ENCODE measurements at places on chromosomes 6 and 20. TPM values are rescaled to one million over a fixed set of nuclear protein-coding genes. Genes with fewer than 3 reads are reported as not detected.

- H3K27ac ChIP-seq = no peak overlapping the region
- no peak overlapping the region for H3K4me3 ChIP-seq
- H3K4me1 ChIP-seq = no peaks in the 10 kb centered on the region
Measured at GRCh38 chr6:101992286-101992685, 598.8 kb downstream of the GRIK2 start.

DNA sequence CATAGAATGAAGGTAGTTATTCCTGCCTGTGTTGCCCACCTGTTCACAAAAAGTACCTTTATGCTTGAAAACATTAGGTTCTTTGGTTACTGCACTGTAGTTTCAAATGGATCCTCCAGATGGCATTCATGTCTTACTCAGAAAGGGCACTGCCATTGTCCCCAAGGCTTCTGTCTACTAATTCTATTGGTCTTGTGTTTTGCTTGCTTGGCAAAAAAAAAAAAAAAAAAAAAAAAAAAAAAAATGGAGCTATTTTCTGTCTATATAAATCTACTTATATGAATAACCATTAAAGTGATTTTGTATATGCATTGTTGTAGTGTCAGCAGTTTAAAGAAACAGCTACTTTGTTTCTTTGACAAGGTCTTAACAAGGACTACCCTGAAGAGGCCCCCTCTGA lies 12.7 kb upstream of the EFHC1 start:
- H3K4me3 ChIP-seq = no peak overlapping the region
- peaks cover 5% of the 10 kb centered on the region for H3K36me3 ChIP-seq
- H3K27ac ChIP-seq = no peak overlapping the region
- no peak for DNase-seq

ARHGAP40 gene
- total RNA-seq = not detected

SYNGAP1 gene
- total RNA-seq = 37.1 TPM

C6orf15 gene
- not detected for total RNA-seq

DNA sequence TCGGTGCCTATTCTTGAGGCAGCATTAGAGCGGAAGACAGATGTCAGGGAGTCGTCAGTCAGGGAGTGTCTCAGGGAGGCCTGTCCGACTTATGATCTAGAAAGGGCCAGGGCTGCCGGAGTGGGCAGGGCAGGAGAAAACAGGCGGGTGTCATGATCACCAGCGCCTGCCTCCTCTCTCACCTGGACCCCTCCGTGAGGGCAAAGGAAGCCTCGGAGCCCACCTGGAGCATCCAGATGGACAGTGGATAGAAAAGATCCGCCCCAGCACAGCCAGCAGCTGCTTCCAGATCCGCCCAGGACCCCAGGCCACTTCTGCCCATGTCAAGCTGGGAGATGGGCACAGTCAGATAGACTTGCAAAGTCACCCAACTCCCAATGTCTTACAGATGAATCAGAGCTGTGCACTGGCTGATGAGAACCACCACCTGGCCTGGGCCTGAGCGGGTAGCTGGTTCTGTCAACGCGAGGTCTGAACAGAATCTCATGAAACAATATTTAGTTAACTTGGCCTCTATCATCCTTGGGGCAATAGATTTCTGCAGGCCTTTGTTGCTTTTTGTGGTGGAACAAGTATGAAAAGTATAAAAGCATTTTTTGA lies 22.2 kb downstream of the PSMG4 start:
- no peak overlapping the region for H3K4me3 ChIP-seq
- no peaks in the 10 kb centered on the region for H3K27me3 ChIP-seq
- H3K36me3 ChIP-seq = no peaks in the 10 kb centered on the region
- no peak for DNase-seq

DNA sequence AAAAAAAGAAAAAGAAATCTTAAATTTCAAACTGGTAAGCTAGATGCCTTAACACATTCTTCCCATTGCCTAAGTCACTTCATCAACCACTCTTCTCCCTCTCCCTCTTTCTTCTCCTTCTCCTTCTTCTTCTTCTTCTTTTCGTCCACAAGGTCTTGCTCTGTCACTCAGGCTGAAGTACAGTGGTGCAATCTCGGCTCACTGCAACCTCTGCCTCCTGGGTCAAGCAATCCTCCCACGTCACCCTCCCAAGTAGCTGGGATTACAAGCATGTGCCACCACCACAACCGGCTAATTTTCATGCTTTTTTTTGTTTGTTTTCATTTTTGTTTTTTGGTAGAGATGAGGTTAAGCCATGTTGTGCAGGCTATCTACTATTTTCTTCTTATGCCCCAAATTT lies 60.2 kb downstream of the GPR63 start:
- H3K4me3 ChIP-seq = no peak overlapping the region
- DNase-seq = no peak
- no peaks in the 10 kb centered on the region for H3K4me1 ChIP-seq
- H3K36me3 ChIP-seq = no peaks in the 10 kb centered on the region
- H3K27ac ChIP-seq = no peak overlapping the region
- peaks cover 7% of the 10 kb centered on the region for H3K27me3 ChIP-seq

- H3K36me3 ChIP-seq = no peaks in the 10 kb centered on the region
- no peak overlapping the region for H3K27ac ChIP-seq
- peaks cover 12% of the 10 kb centered on the region for H3K27me3 ChIP-seq
- H3K4me1 ChIP-seq = no peaks in the 10 kb centered on the region
Measured at GRCh38 chr6:25670208-25670607, 18.2 kb downstream of the SCGN start.

- no peak overlapping the region for H3K4me3 ChIP-seq
- H3K36me3 ChIP-seq = no peaks in the 10 kb centered on the region
- H3K27ac ChIP-seq = no peak overlapping the region
- DNase-seq = no peak
- H3K27me3 ChIP-seq = no peaks in the 10 kb centered on the region
Measured at GRCh38 chr20:8471465-8471864, 339.4 kb downstream of the PLCB1 start.

GRCh38 chr6:142174703-142175102 lies 27.6 kb downstream of the VTA1 start:
- no peaks in the 10 kb centered on the region for H3K27me3 ChIP-seq
- H3K4me1 ChIP-seq = peaks cover 5% of the 10 kb centered on the region
- no peak for DNase-seq
- H3K36me3 ChIP-seq = peaks cover 38% of the 10 kb centered on the region

- H3K4me3 ChIP-seq = no peak overlapping the region
- no peak overlapping the region for H3K27ac ChIP-seq
- H3K4me1 ChIP-seq = peaks cover 32% of the 10 kb centered on the region
- H3K27me3 ChIP-seq = no peaks in the 10 kb centered on the region
- no peak for DNase-seq
- H3K36me3 ChIP-seq = peaks cover 7% of the 10 kb centered on the region
Measured at GRCh38 chr6:11432713-11433450, 104.7 kb upstream of the TMEM170B start.

GRCh38 chr6:42960243-42961019 lies at the start of gene GNMT:
Gene GNMT, plus strand, starts transcription at chr6:42960754. Its CDS starts 14 bp downstream, at chr6:42960768.
- peak within 1 kb of the TSS; percentile 49 for H3K4me3 ChIP-seq
- peaks cover 13% of the 10 kb centered on the region for H3K36me3 ChIP-seq
- H3K27me3 ChIP-seq = peaks cover 18% of the 10 kb centered on the region
- peaks cover 18% of the 10 kb centered on the region for H3K4me1 ChIP-seq
- peak; percentile 11 for DNase-seq
- H3K27ac ChIP-seq = no peak within 1 kb of the TSS

DNA sequence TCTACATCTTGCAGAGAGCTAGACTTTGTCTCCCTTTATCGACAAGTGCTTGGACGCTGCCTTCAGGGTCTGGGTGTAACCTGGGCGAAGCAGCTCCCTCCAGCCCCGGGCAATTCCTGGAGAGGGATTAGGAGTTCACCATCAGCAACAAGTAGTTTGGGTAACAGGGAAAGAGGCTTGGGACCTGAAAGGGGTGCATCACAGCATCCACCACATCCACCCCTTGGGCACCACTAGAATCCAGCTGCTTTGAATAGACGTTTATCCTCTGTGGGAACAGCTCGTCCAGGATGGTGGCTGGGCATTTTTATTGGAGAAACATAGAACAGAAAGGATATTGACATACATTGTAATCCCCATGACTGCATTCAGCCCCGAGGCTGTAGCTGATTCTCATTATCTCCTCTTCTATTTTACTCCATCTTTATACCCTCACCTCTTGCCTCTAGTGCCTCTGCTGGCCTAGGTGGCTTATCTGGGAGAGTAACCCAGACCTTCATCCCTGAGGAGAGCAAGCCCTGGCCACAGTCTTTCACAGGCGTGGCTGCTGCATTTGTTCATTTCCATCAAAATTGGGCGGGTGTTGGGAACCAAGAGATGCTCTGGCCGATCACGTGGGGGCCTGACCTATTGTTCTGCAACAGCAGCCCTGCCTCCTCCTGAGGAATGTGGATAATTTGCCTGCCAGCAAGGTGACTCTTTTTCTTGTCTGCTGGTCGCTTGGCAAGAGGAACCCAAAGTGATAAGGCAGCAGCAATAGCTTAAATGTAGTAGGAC lies 109.2 kb upstream of the RALGAPA2 start:
- no peak for DNase-seq
- peaks cover 4% of the 10 kb centered on the region for H3K27me3 ChIP-seq
- H3K4me3 ChIP-seq = no peak overlapping the region
- H3K36me3 ChIP-seq = no peaks in the 10 kb centered on the region

- no peaks in the 10 kb centered on the region for H3K36me3 ChIP-seq
- H3K4me3 ChIP-seq = peak within 1 kb of the TSS; percentile 81
- H3K27ac ChIP-seq = peak within 1 kb of the TSS; percentile 63
- H3K4me1 ChIP-seq = peaks cover 19% of the 10 kb centered on the region
- peaks cover 14% of the 10 kb centered on the region for H3K27me3 ChIP-seq
Measured at GRCh38 chr6:41780551-41781365, at the start of gene PRICKLE4. Gene PRICKLE4, plus strand, starts transcription at chr6:41780782. Its CDS starts 2,692 bp downstream, at chr6:41783474.

SPATA25 gene
- 0.59 TPM for total RNA-seq

DNA sequence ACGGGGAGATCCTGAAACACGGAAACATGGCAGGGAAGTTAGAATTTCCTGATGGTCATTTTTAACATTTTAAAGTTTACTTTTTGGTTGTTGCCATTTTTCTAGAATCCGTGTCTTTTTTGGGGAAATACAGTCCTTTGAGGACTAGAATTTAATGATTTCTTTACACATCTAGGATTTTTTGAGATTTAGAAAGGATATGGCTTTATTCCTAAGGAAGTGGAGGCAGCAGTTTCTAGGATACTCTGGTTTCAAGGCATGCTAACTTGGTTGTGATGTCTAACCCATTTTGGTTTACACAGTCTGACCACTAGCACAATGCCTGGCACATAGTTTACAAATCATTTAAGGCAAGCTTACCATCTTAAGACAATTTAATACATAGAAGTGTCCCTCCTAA lies 1.1 kb upstream of the ZBTB2 start:
- peaks cover 17% of the 10 kb centered on the region for H3K36me3 ChIP-seq
- H3K4me1 ChIP-seq = peaks cover 66% of the 10 kb centered on the region
- no peak for DNase-seq
- H3K27ac ChIP-seq = peak overlapping the region; percentile 96
- H3K27me3 ChIP-seq = no peaks in the 10 kb centered on the region

LIME1 gene
- total RNA-seq = 12.1 TPM

MANEA gene
- 23.1 TPM for total RNA-seq

GPLD1 gene
- total RNA-seq = 0.39 TPM

GRCh38 chr6:5510331-5511133 lies 249.2 kb downstream of the FARS2 start:
- H3K4me3 ChIP-seq = no peak overlapping the region
- peaks cover 16% of the 10 kb centered on the region for H3K4me1 ChIP-seq
- no peak overlapping the region for H3K27ac ChIP-seq
- H3K36me3 ChIP-seq = no peaks in the 10 kb centered on the region
- H3K27me3 ChIP-seq = no peaks in the 10 kb centered on the region
- DNase-seq = no peak

IP6K3 gene
- not detected for total RNA-seq
